ENCODE measurements at places on chromosomes 16 and 17. TPM values are rescaled to one million over a fixed set of nuclear protein-coding genes. Genes with fewer than 3 reads are reported as not detected.

CFAP97D1 gene
- total RNA-seq = not detected

HS3ST2 gene
- 0.33 TPM for total RNA-seq

PRR29 gene
- total RNA-seq = 0.37 TPM

CCDC200 gene
- not detected for total RNA-seq
